ENCODE measurements at places on chromosomes 2 and 18.

DNA sequence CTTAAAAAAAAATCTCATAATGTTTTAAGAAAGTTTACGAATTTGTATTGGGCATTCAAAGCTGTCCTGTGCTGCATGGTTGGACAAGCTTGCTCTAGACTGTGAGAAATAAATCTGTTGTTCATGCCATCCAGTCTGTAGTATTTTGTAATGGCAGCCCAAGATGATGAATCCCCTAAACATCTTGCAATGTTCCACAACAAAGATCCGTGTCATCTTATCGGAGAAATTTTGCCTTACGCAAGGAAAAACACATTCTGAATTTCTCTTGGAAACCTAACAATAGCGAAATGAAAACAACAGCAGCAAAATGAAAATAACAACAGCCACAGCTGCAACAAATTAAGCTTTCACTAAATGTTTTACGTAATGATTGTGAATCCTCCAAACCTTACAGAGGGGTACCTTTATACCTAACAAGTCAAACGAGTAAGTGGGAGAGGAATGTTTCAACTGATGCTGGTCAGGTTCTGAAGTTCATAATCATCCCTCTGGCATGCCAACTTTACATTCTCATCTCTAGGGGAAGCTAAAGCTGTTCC is 76.1 kb upstream of the RNU4ATAC start:
- no peak for DNase-seq

GRCh38 chr2:165427686-165428085 is 41.8 kb upstream of the CSRNP3 start:
- no peak for DNase-seq

- no peak for DNase-seq
Observed at GRCh38 chr18:49685231-49685942, 123.5 kb downstream of the LIPG start.

DNA sequence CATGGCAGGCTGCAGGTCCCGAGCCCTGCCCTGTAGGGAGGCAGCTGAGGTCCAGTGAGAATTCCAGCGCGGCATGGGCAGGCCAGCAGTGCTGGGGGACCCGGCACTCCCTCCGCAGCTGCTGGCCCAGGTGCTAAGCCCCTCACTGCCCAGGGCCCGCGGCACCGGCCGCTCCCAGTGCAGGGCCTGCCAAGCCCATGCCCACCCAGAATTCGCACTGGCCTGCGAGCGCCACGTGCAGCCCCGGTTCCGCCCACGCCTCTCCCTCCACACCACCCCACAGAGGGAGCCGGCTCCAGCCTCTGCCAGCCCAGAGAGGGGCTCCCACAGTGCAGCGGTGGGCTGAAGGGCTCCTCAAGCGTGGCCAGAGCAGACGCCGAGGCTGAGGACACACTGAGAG is 158.5 kb upstream of the ACVR2A start:
- DNase-seq = no peak

DNA sequence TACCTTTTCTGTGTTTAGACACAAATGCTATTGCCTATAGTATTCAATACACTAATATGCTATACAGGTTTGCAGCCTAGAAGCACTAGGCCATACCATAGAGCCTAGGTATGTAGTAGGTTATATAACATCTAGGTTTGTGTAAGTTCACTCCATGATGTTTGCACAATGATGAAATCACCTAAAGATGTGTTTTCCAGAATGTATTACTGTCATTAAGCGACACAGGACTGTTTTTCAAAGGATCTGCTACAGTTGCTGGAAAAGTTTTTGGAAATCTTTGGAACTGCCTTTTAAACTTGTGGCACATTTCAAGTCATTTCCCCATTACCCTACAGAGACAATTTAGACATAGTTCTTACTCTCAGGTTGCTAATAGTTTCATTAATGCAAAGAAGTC is 9.3 kb downstream of the PSMD1 start:
- DNase-seq = no peak

Measured in esophagus squamous epithelium (tissue), 5 donors.